ENCODE measurements at places on chromosomes 4 and X.
A peak's percentile ranks its signal among the peaks of the same experiment; 100 is the strongest.

DNA sequence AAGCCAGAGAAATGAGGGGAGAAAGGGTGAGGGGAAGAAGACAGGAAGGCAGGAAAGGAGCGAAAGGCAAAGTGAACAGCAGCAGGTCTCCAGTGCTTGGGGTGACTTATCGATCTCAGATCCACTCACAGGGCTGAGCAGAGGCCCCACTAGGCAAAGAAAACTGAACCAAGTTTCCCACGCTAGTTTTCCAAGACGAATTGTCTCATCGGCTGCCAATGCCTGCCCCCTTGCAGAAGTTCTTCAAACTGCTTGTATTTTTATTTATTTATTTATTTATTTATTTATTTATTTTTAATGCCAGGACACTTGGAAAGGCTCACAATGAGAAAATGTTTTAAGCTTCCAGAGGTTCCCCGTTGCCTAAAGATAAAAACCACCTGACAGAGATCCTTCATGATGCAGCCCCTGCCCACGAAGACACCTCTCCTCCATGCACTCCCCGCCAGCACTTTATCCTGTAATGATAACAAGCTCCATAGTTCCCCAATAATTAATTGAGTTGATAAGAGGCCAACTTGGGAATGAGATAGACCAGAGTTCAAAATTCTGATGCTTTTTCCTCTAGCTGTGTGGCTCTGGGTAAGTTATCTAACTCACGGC is 43.2 kb downstream of the QDPR start:
- no peaks in the 10 kb centered on the region for H3K4me1 ChIP-seq
- no peak overlapping the region for H3K4me3 ChIP-seq
- H3K27me3 ChIP-seq, result no peaks in the 10 kb centered on the region
- DNase-seq, result no peak
- no peak overlapping the region for H3K27ac ChIP-seq

DNA sequence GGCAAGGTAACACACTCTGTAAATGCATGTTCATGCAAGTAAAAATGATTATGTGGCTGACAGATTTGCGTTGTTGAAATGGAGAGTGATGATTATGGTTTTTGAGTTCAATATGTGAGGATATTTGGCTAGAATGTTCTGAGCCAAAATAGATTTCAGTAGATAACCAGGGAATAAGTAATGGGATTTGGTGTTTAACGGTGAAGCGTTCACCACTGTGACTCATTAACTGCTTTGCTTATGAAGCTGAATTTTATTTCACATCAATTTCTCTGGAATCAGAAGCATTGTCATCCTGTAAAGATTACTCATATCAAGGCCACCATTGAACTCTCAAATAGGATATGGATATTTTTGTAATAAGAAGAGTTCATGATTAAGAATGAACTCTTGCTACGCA is 11.7 kb downstream of the AFP start:
- DNase-seq, result no peak
- no peak overlapping the region for H3K27ac ChIP-seq
- no peaks in the 10 kb centered on the region for H3K36me3 ChIP-seq
- no peaks in the 10 kb centered on the region for H3K4me1 ChIP-seq
- H3K27me3 ChIP-seq, result no peaks in the 10 kb centered on the region
- H3K4me3 ChIP-seq, result no peak overlapping the region

DNA sequence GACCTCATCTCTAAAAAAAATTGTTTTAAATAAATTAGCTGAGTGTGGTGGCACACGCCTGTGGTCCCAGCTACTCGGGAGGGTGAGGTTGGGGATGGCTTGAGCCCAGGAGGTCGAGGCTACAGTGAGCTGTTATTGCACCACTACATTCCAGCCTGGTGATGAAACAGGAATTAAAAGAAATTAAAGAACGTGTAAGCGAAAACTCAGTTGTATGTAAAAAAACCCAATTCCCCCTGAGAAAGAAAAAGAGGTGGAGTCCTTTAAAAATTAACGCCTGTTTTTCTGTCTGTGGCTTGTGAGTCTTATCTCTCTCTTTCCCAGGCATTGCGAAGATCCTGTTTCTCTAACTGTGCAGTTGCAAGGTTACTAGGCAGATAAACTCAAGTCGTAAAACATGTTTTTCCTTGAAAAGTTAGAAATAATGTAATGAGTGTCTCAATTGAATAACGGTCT is 22.1 kb downstream of the EPGN start:
- H3K4me3 ChIP-seq, result no peak overlapping the region
- H3K27me3 ChIP-seq, result no peaks in the 10 kb centered on the region

- no peaks in the 10 kb centered on the region for H3K4me1 ChIP-seq
- H3K36me3 ChIP-seq, result no peaks in the 10 kb centered on the region
- H3K27me3 ChIP-seq, result no peaks in the 10 kb centered on the region
- no peak overlapping the region for H3K27ac ChIP-seq
These were observed 315.9 kb downstream of the LDB2 start for GRCh38 chr4:16582526-16582925.

DNA sequence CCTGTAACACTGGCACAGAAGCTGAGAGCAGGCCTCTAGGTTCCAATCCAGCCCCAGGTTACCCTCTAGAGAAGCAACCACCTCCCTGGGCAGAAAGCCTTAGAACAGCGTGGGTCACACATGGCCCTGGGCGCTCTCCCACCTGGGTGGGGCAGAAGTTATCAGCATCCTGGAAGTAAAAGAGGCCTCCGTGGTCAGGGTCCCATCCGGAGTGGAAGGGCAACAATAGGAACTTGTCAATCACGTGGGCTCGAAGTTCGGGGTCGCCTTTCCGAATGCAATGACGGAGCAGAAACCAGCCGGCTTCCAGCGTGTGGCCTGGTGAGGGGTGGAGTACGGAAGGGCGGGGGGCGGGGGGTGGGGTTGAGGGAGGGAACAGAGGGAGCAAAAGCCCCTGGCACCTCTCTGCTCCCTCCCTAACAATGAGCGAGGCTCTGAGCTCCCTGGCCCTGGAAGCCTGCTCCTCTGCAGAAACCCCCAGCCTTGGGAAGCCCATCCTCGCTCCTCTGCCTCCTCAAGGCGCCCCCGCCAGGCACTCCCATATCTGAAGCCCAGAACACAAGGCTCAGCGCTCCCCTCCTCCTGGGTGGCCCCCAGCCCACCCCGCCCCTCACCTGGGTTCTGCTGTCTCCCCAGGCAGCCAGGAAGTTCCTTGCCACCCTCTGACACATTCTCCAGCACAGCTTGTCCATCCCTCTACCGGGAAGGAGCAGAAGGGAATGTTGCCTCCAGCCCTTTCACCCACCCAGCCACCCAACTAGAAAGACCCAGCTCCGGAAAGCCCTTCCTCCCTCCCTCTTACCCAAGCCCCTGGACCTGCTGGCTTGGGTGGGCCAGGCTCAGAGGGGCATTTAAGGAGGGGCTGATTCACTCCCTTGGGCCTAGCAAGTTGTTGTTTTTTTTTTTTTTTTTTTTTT is 2.8 kb downstream of the RENBP start:
- H3K27ac ChIP-seq, result no peak overlapping the region
- H3K36me3 ChIP-seq, result no peaks in the 10 kb centered on the region

DNA sequence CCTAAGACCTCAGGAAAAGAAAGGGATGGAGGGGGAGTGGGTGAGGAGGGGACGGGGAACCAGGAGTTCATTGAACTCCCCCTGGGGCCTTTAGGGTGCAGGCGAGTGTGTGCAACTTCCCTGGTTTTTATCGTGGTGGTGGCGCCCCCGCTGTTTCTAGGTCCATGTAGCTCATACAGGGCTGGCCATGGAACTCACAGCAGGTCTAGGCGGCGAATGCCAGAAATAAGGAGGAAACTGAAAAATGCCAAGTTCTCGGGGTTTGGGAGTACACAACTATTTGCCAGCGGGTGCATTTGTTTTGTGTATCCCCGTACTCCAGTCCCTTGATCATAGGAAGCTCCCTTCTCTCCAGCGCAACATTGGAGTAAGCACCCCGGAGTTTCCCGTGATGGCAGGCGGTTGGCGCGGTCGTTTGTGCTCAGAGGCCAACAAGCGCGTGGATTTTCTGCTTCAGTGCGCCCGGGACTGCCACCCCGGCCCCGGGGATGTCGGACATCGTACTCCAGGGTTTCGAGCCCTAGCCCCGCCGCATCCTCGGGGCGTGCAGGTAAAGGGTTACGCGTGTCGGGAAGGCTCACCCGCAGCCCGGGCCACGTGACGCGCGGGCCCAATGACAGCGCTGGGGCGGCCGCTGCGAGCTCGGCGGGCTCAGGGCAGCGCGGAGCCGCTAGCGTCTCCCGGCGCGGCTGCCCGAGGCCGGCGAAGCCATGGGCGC is 208.9 kb downstream of the NWD2 start:
- DNase-seq, result peak; percentile 65
- H3K4me1 ChIP-seq, result peaks cover 14% of the 10 kb centered on the region
- H3K4me3 ChIP-seq, result peak overlapping the region; percentile 32
- no peak overlapping the region for H3K27ac ChIP-seq

DNA sequence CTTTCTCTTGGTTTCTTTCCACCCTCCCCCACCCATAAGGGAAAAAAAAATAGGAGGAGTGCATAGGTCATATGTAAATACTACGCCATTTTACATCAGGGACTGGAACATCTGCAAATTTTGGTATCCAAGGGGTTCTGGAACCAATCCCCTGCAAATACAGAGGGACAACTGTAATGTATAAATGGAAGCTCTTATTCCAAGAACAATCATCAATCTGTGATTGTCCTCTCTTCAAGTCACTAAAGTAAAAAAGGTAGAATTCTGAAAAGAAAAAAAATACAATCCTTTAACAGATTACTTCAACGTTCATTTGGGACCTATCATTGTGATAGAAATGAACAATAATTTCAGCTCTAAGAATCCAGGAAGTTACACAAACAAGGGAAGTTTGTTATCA is 13.6 kb downstream of the PPA2 start:
- no peaks in the 10 kb centered on the region for H3K36me3 ChIP-seq
- H3K4me3 ChIP-seq, result no peak overlapping the region
- no peaks in the 10 kb centered on the region for H3K4me1 ChIP-seq
- no peak for DNase-seq

- no peak for DNase-seq
- no peaks in the 10 kb centered on the region for H3K27me3 ChIP-seq
- H3K27ac ChIP-seq, result no peak overlapping the region
- no peaks in the 10 kb centered on the region for H3K4me1 ChIP-seq
- no peaks in the 10 kb centered on the region for H3K36me3 ChIP-seq
- no peak overlapping the region for H3K4me3 ChIP-seq
These were observed 102.9 kb downstream of the TSPAN7 start for GRCh38 chrX:38664285-38664684.

DNA sequence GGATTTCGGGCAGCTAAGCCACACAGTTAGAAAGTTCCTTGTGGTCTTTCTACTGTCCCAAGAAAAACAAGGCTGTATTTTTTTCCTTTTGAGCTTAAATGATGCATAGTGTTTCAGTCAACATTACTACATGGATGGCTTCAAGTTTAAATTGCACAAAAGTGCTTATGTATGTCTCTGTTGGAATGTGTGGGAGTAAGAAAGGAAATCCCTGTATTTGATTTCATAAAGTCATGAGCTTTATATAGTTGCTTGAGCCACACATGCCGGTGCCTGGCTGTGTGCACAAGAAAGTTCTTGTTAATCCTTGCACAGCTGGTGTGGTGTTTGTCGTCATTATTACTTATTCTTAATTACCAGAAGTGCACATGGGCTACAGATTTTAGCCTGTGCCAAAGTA is 262.2 kb downstream of the ARHGAP10 start:
- H3K27ac ChIP-seq, result no peak overlapping the region
- no peaks in the 10 kb centered on the region for H3K36me3 ChIP-seq
- H3K27me3 ChIP-seq, result no peaks in the 10 kb centered on the region
- H3K4me1 ChIP-seq, result peaks cover 68% of the 10 kb centered on the region
- H3K4me3 ChIP-seq, result no peak overlapping the region

GRCh38 chr4:61224573-61224972 is 24.4 kb downstream of the ADGRL3 start:
- H3K4me3 ChIP-seq, result no peak overlapping the region
- no peak for DNase-seq
- no peaks in the 10 kb centered on the region for H3K36me3 ChIP-seq
- H3K27ac ChIP-seq, result no peak overlapping the region
- H3K27me3 ChIP-seq, result no peaks in the 10 kb centered on the region

DNA sequence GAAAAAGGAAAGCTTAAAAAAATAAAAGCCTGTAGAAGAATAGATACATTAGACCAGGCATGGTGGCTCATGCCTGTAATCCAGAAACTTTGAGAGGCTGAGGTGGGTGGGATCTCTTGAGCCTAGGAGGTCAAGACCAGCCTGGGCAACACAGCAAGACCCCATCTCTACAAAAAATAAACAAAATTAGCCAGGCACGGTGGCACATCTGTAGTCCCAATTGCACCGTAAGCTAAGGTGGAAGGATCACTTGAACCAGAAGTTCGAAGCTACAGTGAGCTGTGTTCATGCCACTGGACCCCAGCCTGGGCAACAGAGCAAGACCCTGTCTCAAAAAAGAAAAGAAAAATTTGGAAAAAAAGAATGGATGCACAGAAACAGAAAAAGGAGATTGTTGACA is 149.4 kb downstream of the APBB2 start:
- no peak for DNase-seq
- H3K36me3 ChIP-seq, result no peaks in the 10 kb centered on the region
- H3K27ac ChIP-seq, result no peak overlapping the region
- H3K27me3 ChIP-seq, result no peaks in the 10 kb centered on the region
- no peak overlapping the region for H3K4me3 ChIP-seq
- H3K4me1 ChIP-seq, result peaks cover 67% of the 10 kb centered on the region

GRCh38 chr4:24686866-24687692 is 102.7 kb upstream of the DHX15 start:
- no peaks in the 10 kb centered on the region for H3K4me1 ChIP-seq
- peak overlapping the region; percentile 28 for H3K27ac ChIP-seq
- no peaks in the 10 kb centered on the region for H3K36me3 ChIP-seq
- H3K4me3 ChIP-seq, result no peak overlapping the region
- no peak for DNase-seq

GRCh38 chr4:146842876-146843275 is 102.8 kb downstream of the TTC29 start:
- H3K27ac ChIP-seq, result no peak overlapping the region
- no peak overlapping the region for H3K4me3 ChIP-seq
- H3K36me3 ChIP-seq, result no peaks in the 10 kb centered on the region
- no peaks in the 10 kb centered on the region for H3K27me3 ChIP-seq
- H3K4me1 ChIP-seq, result no peaks in the 10 kb centered on the region

DNA sequence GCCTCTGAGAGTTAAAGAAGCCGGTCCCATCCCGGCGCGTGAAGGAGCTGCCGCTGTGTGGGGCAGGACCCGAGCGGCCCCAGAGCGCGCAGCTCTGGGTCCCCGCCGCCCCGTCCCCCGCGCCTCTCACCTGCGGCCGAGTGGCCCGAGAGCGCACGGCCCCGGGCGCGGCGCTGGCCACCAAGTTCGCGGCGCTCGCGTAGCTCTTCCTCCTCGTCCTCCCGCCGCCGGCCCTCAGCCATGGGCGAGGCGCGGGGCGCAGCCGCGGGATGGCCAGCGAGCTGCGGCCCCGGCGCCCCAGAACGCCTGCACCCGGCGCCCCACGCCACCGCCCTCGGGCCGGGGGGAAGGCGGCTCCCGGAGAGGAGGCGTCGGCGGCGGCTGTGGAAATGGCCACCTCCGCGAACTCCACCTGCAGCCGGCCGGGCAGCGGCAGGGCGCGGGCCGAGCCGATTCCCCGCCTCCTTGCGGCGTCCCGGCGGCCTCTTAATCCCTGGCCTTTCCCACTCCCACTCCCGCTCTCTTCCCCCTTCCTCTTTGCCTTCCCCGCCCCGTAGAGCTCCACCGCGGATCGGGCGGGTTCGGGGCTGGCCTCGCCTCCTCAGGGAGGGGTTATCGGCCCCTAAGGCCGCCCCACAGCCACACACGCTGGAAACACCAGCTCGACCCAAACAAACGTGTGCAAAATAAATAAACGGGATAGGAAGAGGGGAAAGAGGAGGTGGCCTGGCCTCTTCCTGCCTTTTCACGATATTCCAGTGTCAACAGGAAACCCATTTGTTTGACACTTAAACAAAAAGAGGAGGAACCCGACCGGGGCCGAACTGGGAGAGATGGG is at the start of gene SH3D19:
TSS of gene SH3D19 (minus strand) at position 495 of the 838 bp plus-strand sequence. CDS start at position 242, 253 bp downstream.
- peak within 1 kb of the TSS; percentile 89 for H3K27ac ChIP-seq
- H3K36me3 ChIP-seq, result no peaks in the 10 kb centered on the region
- peak; percentile 89 for DNase-seq
- H3K27me3 ChIP-seq, result no peaks in the 10 kb centered on the region
